ENCODE measurements at places on chromosomes 2 and 18.

DNA sequence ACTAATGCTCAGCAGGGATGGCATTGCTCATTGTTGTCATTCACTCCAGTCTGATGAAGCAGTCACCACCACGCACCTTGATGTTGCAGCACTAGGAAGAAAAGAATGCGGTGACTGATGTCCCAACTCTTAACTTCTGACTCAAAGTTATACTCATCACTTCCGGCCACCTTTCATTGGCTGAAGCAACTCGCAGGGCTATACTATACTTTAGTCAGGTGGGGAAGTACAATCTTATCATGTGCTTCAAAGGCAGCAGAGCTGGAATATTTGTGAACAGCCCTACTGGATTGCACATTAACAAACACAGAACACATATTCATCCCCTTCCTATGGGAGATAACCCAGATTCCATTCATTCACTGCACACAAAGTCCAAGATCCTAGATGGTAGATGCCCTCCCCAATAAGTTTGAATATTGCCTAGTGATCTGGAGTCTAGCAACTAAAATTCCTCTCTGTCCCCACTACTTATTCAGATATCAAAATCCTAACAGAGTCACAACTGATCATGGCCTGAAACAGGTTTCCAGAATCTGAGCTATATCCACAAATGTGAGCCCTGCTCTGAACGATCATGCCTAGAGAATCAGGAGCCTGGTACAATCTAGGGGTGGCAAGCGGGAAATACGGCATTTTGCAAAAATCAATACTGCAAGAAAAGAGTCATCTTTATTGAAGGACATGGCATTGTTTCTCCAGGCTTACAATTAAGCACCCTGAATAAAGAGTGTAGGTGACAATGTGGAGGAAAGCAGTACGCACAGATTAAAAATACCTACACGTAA, 3.4 kb upstream of the SPATS2L start:
- no peak for DNase-seq

DNA sequence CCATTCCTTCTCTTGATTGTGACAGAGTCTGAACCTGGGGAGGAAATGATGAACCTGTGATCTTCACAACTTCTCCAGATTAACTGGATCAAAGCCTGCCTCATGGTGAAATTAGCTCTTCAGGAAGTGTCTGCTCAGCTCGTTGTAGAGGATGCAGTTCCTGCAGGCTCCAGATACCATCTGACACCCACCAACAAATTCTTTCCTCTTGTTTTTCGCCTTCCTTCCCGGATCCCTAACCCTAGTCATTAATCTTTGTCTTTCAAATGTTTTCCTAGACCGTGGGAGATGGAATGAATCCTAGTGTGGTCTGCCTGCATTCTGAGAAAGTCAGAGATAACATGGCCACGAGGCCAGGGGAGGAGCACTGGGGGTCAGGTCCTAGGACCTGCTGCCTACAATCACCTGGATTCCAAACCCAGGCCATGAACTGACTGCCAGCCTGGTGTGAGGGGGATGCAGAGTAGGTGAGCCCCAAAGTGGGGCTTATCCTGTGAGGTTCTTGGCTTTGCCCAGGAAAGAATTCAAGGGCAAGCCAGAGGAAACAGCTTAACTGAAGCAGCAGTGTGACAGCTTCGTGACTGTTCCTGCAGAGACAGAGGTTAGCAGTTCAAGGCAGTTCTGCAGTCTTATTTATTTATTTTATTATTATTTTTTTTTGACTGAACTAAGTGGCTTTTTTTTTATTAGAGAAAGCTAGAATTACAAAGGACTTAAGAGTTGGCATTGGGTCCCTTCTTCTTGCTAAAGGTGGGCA, 67.8 kb downstream of the DIPK1C start:
- no peak for DNase-seq

- no peak for DNase-seq
These were observed 6.0 kb upstream of the LIMS2 start for GRCh38 chr2:127681288-127681804.

- DNase-seq = no peak
These were observed 7.5 kb upstream of the YPEL5 start for GRCh38 chr2:30139131-30139870.

DNA sequence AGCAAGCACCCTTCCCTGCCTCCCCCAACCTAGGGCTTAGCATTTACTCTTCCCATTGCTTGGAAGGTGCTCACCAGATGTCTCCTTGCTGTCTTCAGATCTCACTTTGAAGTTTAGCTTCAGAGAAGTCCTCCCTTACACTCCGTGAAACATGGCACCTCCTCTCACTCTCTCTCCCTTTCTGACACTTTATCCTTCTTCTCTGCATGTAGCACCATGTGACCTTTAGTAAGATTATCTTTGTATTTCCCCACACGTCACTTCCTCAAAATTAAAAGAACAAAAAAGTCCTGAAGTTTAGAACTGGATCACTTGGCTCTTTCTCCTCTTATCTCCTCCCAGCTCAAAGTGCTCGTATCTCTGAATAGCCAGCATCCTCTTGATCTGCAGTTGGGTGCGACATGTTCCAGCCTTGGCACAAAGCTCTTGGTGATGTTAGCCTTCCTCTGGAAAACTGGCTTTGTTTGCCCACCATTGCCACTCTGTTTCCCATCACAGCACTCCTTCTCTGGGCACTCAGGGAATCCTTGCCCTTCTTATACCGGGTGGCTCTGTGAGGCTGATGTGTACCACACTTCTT, 40.6 kb upstream of the EPAS1 start:
- DNase-seq = no peak

DNA sequence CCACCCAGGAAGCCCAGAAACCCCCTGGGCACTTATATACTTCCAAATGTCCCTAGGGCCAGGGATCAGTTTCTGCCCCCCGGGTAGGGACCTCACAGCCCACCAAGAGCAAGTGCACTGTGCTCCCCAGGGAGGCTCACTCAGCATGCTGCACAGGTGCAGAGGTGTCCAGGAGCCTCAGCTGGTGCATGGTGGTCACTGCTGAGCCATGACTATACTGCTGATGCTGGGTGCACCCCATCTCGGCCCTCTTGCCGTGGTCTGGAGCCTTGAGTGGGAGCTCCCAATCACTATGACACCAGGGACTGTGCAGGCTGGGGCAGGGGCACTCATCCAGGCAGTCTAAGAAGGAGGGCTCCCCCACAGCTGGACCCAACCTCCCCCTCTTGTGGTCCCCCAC, 617.8 kb upstream of the RAB6C start:
- no peak for DNase-seq

- DNase-seq = no peak
These were observed 478.8 kb downstream of the PLCL1 start for GRCh38 chr2:198283146-198283545.

- DNase-seq = no peak
These were observed 331.6 kb downstream of the DYSF start for GRCh38 chr2:71784734-71785511.

DNA sequence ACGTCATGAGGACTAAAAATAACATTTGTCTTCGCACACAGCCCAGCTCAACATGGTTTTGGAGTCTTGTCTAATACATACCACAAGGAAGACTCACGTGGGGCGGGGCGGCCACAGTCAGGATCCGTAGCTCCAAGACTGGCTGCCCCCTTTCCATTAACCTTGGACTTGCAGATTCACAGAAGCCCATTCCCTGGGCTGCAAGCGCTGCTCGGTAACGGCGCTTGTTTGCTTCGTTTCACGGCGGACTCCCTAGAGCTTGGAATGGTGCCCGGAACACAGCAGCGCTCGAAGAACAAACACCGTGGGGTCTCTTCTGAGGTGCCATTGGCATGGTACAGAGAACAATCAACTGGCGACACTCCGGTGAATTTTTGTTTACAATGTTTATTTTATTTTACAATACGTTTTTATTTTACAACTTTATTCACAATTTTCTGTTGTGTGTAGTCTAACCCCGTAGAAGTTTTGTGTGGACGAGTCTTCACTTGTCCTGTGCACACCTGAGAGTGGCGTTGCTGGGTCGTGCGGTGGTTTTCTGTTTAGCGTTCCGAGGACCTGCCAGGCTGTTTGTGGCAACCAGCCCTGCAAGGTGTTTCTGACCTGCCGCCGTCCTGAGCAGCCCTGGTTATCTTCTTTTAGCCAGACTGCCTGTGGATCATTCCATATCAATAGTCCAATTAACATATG, 126.5 kb downstream of the GALR1 start:
- peak; percentile 52 for DNase-seq

DNA sequence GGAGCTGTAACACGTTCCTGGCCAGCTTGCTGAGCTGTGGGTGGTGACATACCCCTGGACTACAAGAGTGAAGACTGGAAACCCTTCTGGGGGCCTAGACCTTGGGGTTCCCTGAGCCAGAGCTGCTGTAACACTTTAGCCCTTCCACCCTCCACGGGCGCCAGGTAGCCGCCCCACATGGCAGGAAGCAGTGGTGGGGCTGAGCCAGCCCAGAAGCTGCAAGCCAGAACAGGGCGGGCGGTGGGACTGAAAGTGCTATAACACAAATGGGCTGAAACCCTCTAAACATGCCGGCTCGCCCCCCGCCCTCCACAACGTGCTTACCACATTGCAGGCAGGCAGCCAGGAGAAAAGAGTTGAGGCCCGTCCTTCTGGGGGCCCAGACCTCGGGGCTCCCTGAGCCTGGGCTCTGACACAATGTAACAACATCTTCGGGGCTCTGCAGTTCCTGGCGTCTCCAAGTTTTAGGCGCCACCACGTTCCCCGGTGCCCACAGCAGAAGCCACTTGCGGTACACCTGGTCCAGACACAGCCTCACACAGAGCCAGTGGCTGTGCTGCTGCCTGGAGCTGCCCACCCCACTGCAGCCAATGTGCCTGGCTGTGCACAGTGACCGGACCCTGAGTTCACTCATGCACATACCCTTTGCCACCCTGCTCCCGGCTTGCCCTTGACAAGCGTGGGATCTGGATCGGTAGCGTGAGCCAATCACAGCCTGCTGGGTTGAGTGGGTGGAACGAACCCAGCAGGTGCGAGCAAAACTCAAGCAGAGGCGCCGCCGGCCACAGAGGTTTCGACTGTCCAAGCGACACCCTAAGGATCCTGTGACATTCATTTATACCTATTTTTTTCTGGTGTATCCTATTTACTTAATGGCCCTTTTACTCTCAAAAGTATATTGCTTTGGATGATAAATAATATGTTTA, 127.4 kb upstream of the FHL2 start:
- no peak for DNase-seq

DNA sequence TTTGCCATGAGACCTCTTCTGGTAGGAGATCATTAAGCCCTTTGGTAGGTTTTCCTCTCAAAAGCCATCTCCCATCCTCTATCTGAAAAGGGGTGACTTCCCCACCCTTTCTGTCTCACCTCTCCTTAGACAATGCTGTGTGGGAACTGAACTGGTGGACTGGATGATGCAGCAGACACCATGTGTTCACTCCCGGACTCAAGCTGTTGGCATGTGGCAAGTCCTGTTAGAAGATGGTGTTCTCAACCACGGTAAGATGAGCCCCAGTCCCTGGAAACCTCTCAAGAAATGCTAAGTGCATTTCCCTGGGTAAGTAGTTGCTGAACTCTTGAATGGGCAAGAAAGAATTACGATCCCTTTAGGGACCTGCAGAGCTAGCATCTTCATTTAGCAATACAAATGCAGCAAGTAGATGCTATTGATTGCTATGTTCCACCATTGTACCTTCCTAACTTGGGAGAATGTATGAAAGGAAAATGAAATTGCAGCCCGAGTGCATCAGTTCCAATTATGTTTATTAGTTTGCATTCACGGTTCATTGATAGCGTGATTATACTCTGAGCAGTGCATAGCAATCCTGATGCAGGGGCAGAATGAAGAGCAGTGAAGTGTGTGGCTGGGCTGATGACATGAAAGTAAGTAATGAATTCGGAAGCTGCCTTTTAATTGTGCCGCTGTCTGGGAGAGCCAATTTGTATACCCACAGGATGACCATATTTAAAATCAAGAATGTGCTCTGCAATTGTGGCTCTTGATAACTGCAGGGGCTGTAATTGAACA, 110.0 kb upstream of the MAP3K20 start:
- no peak for DNase-seq

DNA sequence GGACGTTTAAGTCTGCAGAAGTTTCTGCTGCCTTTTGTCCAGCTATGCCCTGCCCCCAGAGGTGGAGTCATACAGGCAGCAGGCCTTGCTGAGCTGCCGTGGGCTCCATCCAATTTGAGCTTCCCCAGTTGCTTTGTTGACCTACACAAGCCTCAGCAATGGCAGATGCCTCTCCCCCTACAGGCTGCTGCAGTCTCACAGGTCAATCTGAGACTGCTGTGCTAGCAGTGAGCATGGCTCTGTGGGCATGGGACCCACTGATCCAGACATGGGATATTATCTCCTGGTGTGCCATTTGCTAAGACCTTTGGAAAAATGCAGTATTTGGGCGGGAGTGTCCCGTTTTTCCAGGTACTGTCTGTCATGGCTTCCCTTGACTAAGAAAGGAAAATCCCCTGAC, 726.0 kb downstream of the ERBB4 start:
- DNase-seq = no peak

- no peak for DNase-seq
These were observed 119.9 kb upstream of the ACVR1C start for GRCh38 chr2:157748371-157749142.

DNA sequence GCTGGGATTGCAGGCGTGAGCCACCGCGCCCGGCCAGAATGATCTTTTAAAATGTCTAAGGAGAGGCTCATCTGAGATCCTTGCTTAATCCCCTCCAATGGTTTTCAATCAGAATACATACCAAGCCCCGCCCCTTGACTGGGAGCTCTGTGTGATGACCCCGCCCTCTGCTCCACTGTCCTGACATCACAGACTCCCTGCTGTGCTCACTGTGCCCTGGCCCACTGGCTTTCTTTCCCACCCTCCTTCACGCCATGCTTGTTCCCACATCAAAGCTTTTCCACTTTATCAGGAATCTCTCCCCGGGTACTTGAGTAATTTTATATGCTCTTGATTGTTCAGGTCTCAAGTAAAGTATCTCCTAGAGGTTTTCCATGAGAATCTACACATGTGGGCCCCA, 762.3 kb upstream of the ID2 start:
- DNase-seq = no peak

- DNase-seq = no peak
These were observed 112.1 kb downstream of the NCKAP5 start for GRCh38 chr2:133456156-133456555.

DNA sequence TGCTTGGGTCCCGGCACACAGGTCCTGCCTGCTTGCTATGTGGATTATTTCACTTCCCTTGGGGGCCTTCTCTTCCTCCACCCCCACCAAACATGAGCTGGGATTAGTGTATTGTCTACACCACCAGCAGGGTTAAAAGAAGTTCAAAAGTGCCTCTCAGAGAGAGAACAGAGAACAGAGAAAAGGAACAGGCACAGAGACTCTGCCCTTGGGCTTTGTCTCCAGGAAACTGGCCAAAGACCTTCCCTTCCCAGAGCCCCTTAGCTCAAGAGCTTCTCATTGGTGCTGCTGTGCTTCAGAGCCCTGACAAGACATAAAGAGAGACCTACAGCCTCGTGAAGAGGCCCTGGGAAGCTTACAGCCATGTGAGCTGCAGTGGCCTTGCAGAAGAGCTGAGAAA, 7.1 kb upstream of the FIGLA start:
- no peak for DNase-seq

GRCh38 chr2:27071990-27072830, 756 bp upstream of the OST4 start:
- DNase-seq = no peak

DNA sequence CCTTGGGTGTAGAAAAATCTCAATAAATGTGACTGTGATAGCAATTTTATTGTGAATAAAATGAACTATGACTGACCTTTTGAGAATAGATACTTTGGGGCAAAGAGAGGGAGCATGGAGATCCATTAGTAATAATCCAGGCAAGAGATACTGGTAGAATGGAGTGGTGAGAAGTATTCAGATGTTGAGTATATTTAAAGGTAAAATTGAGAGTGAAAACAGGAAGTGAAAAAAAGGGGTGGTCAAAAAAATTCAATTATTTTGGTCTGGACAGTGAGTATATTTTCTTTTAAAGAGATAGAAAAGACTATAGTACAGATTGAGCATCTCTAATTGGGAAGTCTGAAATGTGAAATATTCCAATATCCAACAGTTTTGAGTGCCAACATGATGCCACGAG, 1515.6 kb upstream of the NXPH2 start:
- DNase-seq = no peak
